ENCODE measurements at places on chromosomes 1 and 21.

GRCh38 chr1:57019236-57019839, 53.5 kb upstream of the C8B start:
- no peak for DNase-seq

- DNase-seq, result no peak
Observed at GRCh38 chr1:206900149-206900548, 2.9 kb downstream of the IL24 start.

GRCh38 chr1:111654839-111655238, 35.2 kb downstream of the RAP1A start:
- DNase-seq, result no peak

GRCh38 chr1:32266921-32267591, 16.0 kb downstream of the LCK start:
- peak; percentile 57 for DNase-seq

DNA sequence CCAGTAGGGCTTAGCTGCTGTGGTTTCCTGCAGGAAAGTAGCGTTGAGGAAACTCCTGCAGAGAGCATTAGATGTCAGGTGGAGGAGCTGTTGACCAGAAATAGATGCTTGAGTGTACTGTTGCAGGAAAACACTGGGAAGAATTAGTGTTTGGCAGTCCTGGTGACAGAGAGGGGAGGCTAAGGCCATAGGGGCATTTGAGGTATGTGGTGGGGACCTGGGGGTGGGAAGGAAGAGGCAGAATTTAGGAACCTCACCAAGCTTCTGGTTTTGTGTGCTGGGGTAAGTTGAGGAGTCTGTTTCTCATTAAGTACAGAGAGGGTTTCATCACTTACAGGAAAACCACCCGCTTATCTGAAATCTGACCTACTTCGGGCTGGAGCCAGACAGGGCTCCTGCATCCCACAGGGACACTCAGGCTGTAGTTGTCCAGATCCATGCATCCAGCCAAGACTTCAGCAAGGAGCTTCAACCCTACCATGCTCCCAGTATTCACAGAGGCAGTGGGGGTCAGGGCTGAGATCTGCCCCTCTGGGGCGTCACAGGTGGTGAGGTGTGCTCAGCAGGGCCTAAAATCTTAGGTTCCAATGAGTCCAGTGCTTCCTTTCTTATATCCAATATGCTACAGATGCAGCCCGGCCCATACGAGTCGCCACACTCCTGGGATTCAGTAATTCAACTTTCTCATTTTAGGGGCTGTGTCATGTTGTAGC, 15.1 kb downstream of the SH2D2A start:
- DNase-seq, result no peak
